ENCODE measurements at places on chromosomes 12 and 14.

- no peak for DNase-seq
Measured at GRCh38 chr12:42468341-42468821, 121.2 kb downstream of the PRICKLE1 start.

- peak; percentile 23 for DNase-seq
Measured at GRCh38 chr14:80055226-80055625, 156.1 kb downstream of the DIO2 start.

- no peak for DNase-seq
Measured at GRCh38 chr14:105049753-105050550, 15.3 kb downstream of the GPR132 start.

- no peak for DNase-seq
Measured at GRCh38 chr12:21939435-21939834, 1.8 kb downstream of the ABCC9 start.

DNA sequence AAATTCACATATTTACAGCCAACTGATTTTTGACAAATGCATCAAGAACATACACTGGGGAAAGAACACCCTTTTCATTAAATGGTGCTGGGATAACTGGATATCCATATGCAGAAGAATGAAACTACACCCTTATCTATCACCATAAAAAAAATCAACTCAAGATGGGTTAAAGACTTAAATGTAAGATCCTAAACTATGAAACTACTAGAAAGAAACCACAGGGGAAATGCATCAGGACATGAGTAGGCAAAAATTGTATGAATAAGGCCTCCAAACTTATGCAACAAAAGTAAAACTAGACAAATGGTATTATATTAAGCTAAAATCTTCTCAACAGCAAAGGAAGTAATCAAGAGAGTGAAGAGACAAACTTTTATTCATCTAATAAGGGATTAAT lies 242.6 kb downstream of the CPNE8 start:
- DNase-seq: no peak

DNA sequence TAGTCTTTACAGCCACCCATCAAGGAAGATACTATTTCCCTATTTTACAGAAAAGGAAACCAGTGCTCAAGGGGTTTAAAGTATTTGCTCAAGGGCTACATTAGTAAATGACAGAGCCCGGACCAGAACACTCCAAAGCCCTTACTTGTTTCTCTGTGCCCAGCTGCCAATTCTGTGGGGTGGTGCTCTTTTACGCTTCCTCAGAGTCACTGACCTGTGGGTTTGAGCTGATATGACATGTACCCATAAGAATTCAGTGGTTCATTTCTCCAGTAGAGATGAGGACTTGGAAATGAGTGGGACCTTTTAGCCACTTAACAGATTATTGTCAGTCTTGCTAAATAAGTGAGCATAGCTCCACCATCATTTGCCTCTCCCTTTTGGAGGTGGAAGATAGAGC lies 37.4 kb upstream of the NKX2-8 start:
- DNase-seq: no peak

- no peak for DNase-seq
Measured at GRCh38 chr14:65959563-65960024, 526.6 kb upstream of the CCDC196 start.

DNA sequence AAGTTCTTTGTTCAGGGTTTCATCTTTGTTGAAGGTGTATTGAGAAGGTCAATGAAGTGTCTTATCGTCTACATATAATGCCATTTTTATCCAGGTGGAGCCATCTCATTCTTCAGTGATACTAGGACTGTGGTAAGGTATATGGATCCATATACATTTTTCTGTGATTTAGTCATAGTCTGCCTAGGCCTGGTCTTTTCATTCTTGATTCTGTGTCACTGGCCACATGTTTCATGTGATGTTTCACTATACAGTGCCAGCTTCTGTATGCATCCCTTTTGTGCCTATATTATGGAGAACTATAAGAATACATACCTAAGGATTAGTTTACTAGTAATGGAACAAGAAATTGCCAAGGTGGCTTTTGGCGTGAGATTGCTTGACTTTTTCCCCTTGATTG lies 40.5 kb downstream of the VEZT start:
- DNase-seq: no peak

GRCh38 chr14:25197885-25198284 lies 147.9 kb upstream of the STXBP6 start:
- DNase-seq: no peak

- no peak for DNase-seq
Measured at GRCh38 chr14:81247271-81247766, 26.6 kb upstream of the GTF2A1 start.

DNA sequence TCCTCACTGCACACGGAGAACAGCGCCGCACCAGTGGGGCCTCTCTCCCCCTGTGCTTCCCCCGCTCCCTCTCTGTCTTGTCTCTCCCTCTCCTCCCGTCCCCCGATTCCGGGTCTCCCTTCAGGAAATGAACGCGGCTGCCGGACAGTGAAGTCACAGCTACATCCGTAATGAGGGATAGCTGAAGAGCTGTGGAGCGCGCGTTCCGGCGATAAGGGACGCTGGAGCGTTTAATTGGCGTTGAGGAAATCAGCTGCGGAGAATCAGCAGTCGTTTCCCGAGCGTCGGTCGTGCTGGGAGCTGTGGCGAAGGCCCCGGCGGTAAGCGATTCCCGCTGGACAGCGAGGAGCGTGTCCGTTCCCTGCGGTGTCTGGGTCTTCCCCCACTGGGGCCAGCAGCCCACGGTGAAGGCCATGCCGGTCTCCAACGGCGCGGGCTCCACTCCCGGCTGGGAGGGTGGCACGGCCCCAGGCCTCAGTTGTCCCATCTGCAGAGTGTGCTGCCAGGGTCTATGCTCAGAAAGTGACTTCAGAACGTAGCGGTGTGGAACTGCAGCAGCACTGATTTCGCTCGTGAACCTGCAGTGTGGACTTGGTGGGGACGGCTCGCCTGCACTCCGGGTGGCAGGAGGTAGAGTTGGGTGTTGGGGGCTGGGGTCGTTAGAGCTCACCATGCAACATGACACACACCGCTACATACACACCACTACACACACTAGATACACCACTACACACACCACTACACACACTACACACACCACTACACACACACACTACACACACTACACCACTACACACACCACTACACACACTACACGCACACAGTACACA lies 10.9 kb downstream of the NOC4L start:
- no peak for DNase-seq

DNA sequence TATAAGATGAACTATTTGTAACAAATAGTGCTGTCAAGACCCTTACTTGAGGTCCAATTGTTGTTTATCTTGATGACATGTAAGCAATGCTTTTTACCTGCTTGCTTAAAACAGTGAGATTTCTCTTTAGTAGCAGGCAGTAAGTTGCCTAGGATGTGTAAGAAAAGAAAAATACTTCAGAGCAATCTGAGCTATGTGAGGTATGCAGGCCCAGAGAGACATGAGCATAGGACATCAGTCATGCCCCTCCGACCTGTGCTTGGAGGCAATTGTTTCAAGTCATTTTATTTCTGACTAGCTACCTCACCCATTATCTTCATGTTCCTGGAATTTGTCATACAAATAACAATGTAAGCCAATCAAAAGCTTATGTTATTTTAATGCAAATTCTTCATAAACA lies 930.6 kb upstream of the FBXO33 start:
- no peak for DNase-seq

DNA sequence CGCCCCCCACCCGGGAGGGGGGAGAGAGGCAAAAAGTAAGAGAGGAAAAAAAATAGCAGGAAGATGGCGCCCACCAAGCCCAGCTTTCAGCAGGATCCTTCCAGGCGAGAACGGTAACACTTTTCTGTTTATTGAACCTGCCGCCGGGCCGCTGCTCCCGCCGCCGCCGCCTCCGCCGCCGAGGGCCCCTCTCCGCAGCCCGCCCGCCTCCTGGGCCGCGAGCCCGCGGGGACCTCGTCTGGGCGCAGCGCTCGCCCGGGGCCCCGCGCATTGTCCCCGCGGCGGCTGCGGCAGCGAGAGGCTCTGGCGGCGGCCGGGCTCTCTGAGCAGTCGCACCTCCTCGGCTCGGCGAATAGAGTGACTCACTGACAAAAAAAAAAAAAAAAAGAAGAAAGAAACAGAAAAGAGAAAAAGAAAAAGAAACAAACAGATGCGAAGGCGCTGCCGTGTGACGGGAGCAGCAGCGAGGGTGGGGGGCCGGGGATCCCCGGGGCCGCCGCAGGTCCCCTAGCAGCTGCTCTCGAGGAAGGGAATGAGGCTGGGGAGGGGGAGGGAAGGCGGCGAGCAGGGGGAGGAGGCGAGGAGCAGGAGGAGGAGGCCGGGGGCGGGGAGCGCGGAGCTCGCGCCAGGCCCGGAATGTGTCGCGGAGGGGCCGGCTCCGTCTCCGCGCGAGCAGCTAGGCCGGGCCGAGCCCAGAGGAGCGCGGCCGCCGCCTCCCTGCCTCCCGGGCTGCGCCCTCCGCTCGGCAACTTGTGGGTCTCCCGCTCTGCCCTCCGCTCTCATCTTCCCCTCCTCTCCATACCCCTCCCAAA lies 781 bp downstream of the NPAS3 start:
- DNase-seq: peak; percentile 75

- no peak for DNase-seq
Measured at GRCh38 chr12:3542911-3543310, 51.9 kb downstream of the PRMT8 start.

GRCh38 chr14:86481104-86481503 lies 951.2 kb downstream of the FLRT2 start:
- DNase-seq: no peak

GRCh38 chr12:107275530-107275929 lies 182.2 kb upstream of the CRY1 start:
- DNase-seq: no peak

- DNase-seq: peak; percentile 75
Measured at GRCh38 chr12:83016218-83016835, 329.6 kb downstream of the TMTC2 start.

DNA sequence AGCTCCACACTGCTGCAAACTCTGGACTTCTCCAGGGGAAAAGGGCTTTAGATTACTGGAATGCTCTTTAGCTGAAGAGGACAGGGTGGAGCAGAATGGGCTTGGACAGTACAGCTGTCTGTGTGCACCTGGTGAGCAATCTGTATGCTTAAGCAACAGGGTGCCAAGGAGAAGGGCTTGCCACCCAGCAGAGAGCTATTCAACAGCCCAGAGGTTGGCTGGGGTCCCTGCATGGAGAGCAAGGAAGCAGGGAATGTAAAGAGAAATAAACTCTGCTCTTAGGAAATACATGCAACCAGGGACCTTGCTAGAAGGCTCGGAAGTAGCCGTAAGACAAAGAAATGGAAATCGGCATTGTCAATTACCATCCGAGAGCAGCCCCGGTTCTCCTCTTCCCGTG lies 53.0 kb upstream of the CORO1C start:
- no peak for DNase-seq

GRCh38 chr12:22121224-22121623 lies 75.2 kb downstream of the CMAS start:
- DNase-seq: no peak

DNA sequence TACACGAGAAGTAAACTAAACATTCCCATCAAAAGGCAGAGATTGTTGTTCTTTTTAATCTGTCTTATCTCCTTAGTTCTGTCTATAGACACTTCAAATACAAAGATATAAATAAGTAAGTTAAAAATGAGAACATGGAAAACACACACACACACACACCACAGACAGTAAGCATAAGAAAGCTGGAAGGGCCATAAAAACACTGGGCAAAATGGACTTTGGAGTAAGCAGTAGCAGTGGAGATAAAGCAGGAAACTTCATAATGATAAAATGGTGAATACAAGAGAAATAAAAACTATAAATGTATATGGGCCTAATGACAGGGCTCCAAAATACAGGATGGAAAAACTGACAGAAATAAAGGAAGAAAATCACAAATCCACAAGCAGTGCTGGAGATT lies 32.6 kb downstream of the KICS2 start:
- DNase-seq: no peak

DNA sequence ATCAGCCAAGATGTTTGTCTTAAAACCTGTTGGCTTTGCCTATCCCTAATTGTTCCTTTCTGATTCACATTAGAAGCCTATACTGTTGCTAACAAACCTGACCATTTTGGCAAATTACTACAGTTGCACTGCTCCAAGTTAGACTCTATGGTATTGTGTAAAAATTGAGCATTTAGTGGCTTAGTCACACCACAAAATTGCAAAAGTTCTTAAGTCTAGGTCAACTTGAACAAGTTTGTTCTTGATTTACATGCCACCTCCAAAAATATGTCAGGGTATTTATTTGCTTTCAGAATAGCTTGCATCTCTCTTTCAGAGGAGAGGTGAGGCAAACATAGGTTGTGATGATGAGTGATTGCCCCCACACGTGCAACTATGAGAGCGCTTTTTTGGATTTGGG lies 27.0 kb upstream of the PTHLH start:
- DNase-seq: no peak

DNA sequence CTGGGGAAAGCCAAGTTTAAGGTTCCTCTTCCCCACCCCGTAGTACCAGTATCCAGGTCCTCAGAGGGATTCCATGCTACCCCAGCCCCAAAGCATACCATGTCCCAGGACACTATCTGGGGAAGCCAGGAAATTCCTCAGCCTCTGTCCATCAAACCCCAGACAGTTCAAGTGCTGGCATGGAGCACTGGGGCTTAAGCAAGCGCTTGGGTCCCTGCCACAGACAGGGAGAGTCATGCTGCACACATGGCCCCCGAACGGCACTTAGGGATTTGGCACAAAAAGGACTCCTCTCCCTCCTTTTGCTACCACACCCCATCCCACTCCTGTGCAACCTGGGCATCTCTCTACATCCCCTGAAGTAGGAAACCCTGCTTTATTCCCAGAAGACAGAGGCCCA lies 21.8 kb downstream of the ADCY6 start:
- no peak for DNase-seq

GRCh38 chr12:103175625-103176024 lies 218.2 kb downstream of the ASCL1 start:
- DNase-seq: no peak

- DNase-seq: no peak
Measured at GRCh38 chr12:34402228-34402898, 380.1 kb downstream of the ALG10 start.

- DNase-seq: no peak
Measured at GRCh38 chr14:91322623-91323022, 78.1 kb upstream of the GPR68 start.

All from pons (tissue), 1 donor.